ENCODE measurements at places on chromosomes 4 and X.

GRCh38 chrX:45758738-45759397 is 558.2 kb upstream of the DIPK2B start:
- DNase-seq = no peak

DNA sequence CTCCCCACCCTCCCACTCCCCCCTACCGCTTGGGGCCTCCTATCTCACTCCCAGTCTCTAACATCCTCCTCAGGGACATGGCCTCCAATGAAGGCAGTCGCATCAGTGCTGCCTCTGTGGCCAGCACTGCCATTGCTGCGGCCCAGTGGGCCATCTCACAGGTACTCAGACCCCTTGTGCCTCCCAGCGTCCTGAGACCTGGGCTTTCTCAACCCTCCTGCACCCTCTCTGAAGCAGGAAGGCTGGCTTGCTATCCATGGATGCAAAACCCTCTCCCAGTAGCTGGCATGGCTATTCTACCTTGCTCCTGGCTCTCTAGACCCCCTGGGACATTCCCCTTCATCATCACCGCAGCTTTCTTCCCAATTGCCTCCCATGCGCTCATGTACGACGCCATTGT is 13.3 kb upstream of the UBA1 start:
- no peak for DNase-seq

- DNase-seq = no peak
Measured at GRCh38 chr4:11931266-11931820, 502.6 kb upstream of the HS3ST1 start.

- no peak for DNase-seq
Measured at GRCh38 chr4:165826166-165826565, 46.9 kb upstream of the TLL1 start.

DNA sequence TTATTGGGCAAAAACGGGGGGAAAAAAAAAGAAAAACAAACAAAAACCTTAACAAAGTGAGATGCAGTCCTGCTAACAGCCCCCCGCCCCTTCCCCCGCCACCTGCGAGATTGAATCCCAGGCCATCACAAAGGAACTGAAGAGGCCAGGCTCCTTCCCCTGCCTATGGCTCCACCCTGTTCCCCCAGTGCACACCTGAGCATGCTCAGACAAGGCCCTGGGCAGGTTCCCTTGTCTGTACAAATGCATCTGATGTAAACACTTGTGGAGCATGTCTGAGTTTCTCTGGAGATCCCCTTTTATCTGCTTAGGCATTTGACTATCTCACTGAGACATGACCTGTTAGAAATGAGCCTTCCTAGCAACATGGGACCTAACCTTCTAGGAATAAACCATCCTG is 983.7 kb upstream of the PABPC4L start:
- no peak for DNase-seq

- DNase-seq = no peak
Measured at GRCh38 chr4:101264512-101264911, 82.8 kb downstream of the PPP3CA start.
